SHP77 (cell line): ENCODE measurements at places on chromosomes 11 and 22.

DNA sequence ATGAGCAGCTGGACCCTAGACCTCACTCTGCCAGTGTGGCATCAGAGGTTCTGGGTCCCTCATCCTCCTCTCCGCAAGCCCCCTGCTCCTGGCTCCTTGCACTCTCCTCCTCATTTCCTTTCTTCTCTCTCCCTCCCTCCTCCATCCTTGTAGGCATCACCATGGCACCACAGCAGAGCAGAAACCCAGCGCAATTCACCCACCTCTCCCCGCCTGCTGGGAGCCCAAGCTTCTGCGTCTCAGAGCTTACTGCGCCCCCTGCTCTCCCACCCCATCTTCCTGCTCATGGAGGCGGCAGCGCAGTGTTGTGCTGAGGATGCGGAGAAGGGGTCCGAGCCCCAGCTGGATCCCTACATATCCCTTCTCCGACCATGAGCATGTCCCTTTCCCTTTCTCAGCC is 1.7 kb downstream of the CHRM1 start:
- no peak for DNase-seq

GRCh38 chr22:45688600-45689080 is 17.0 kb downstream of the ATXN10 start:
- no peak for DNase-seq

GRCh38 chr11:34830035-34830434 is 86.1 kb downstream of the APIP start:
- no peak for DNase-seq

- DNase-seq: peak; percentile 33
These were observed 206.3 kb downstream of the DDX10 start for GRCh38 chr11:108871152-108871551.

DNA sequence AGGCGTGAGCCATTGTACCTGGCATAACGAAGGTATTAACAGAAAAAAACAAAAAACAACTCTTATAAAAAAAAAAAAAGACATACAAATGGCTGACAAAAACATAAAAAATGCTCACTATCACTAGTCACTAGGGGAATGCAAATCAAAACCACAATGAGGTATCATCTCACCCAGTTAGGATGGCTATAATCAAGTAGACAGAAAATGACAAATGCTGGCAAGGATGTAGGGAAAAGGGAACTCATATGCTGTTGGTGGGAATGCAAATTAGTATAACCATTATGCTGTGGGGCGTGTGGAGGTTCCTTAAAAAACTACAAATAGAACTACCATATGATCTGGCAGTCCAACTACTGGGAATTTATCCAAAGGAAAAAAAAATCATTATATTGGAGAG is 17.0 kb downstream of the THY1 start:
- DNase-seq: no peak
